ENCODE measurements at places on chromosomes 2 and 18.
A peak's percentile ranks its signal among the peaks of the same experiment; 100 is the strongest.

DNA sequence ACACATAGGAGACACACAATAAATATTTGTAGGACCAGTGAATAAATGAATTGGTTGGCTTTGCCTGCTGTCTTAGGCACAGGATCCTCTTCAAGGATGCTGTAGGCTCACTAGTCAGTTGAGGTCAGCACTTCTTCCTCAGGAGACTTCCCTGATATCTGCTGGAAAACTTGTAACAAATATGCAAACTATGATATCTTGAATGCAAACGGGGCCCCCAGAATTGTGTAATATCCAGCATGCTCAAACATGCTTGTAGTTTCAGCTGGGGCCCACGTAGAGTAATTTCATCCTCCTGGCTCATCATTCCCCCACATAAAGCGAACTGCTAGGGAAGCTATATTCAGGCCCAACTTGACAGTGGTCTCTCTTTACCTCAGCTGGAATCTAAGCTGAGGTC lies 43.6 kb downstream of the POLE4 start:
- DNase-seq: no peak

- DNase-seq: no peak
These were observed 16.7 kb downstream of the SS18 start for GRCh38 chr18:26073758-26074157.

DNA sequence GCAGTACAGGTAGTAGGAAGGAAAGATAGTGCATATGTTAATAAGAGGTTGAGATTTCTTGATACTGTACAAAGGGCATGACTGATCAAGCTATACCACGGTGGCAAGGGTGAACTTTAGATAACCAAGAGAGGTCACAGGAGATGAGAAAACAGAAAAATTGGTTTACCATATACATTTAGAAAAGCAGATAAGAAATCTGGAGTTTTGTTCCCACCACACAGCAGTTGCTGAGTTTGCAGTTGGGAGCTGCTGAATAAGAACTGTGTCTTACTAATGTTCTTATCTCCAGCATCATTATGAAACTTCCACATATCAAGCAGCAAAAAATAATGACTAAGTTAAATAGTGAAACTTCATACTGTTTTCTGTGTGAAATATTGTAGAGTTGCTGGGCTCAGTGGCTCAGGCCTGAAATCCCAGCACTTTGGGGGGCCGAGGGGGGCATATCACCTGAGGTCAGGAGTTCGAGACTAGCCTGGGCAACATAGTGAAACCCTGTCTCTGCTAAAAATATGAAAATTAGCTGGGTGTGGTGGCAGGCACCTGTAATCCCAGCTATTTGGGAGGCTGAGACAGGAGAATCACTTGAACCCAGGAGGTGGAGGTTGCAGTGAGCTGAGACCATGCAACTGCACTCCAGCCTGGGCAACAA lies 12.0 kb upstream of the IMPACT start:
- DNase-seq: no peak

GRCh38 chr2:56812432-56812831 lies 628.6 kb downstream of the CCDC85A start:
- no peak for DNase-seq

DNA sequence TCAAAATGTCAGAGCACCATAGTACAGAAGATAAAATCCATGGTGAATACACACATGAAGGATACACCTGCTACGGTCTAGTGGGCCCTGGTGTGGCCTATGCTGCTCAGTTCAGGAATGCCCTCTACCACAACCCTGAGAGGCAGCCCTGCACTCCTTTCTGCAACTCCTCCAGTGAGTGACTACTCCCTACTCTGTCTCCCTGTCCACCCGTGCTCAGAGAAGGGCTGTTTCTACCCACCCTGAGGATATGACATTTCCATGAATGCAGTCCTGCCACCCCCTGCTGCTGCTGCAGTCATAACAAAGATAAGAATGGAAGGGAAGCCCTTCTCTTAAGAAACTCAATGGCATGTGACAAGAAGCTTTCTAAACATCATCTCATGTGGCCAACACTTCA lies 137.0 kb downstream of the EN1 start:
- no peak for DNase-seq

DNA sequence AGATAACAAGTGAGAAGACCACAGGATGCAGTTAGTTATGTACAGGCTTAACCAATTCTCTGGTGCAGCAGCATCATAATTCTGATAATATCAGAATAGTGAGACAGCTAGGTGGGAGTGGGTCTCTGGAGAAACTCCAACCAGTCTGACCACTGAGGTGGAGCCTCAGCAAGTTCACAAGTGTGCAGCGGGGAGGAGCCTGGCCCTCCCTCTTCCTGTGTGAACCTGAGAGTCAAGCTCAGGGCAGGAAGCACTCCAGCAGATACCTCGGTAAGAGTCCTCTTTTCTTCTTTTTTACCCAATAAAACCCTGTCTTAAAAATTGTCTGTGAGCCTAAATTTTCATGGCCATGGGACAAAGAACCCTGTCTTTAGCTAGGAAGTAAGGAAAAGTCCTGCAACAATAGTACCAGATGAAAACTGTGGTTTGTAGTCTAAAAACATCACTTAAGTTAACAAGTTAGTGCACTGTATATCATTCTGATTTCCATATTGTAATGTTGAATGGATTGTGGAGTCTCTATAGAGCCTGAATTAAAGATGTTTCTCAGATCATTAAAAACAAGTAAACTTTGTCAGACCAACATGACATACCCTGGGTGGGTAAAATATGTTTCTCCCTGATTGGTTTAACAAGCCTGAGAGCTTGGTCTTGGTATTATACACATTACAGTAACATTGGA lies 370.8 kb downstream of the TMEM182 start:
- DNase-seq: no peak

DNA sequence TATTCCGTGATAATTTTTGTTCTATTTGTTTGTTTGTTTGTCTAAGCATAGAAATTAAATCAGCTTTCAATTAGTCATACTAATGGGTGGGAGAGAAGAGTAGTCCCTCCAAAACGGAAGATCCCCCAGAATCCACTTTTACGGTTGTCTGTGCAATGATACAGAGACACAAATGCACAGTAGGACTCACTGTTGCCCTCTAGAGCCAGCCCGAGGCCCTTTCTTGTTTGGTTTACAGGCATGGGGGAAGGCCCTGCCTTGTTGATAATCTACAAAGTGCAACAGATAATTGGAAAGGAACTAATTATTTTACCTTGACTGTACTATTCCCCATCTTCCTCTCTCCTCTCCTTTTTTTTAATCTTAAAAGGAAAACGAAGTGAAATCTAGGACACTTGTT lies 121.1 kb downstream of the ACOXL start:
- DNase-seq: peak; percentile 22

DNA sequence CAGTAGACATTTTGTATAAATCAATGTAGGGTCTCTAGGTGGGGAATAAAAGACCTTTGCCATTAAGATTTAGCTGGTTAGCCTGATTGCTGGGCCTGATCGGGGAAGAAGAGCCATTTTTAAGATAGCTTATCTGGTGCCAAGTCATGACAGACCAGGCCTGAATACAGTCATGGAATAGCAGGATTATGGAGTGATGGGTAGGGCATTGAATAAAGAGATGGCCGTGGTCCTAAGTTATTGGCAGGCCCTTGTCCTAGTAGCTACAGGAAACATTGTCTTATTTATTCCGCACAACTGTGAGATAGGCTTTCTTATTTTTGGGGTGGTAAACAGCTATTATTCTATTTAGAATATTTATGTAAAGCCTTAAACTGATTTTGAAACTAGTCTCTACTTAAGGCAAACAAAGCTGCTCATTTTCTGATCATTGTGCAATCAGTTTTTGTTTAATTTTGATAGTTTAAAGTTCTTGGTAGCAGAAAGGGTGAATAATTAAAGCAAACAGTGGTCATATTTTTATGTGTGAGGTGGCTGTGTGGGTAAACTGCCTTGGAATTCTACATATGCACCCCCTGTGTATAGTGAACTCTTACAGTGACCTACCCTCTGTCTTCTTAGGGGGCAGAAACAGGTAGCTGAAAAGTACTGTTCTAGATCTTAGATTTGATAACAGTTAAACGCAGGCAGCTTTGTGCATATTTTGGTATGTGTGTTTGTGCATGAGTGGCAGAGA lies 22.6 kb downstream of the ZNF236 start:
- no peak for DNase-seq

GRCh38 chr2:137897082-137897481 lies 67.2 kb upstream of the HNMT start:
- DNase-seq: no peak

GRCh38 chr18:46639386-46639785 lies 17.6 kb downstream of the LOXHD1 start:
- no peak for DNase-seq

Measured in activated effector memory CD4-positive, alpha-beta T cell treated with Interleukin-2 at 50 U/mL for 16 hours (primary cell).